ENCODE measurements at places on chromosomes 13 and 19. TPM values are rescaled to one million over a fixed set of nuclear protein-coding genes. Genes with fewer than 3 reads are reported as not detected.

- DNase-seq: peak; percentile 23
Observed at GRCh38 chr13:87080100-87080779, 590.9 kb upstream of the SLITRK5 start.

DNA sequence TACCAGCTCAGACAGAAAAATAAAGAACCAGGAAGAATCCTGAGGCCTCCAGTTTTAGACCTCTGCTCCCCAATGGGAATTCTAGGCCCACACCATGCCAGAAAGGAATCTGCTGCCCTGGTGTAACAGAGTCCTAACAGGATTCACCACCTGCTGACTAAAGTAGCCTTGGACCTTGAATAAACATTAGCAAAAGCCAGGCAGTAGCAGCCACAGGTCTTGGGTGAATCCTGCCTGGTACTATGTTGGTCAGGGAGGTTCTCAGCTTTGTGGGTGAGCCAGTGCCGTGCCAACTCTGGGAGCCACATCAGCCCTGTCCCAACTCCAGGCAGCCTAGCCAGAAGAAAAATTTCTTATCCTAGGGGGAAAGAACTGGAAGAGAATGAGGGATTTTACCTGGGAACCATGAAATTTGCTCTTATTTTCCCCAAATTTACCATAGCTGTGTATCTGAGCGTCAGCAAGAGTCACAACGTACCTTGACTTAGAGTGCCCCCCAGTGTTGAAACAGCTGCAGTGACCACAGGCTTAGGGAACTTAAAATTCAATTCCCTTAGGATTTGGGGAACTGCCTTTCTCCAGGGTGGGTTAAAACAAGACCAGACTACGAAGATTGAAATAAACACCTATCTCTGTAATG lies 1895.6 kb upstream of the PRR20A start:
- DNase-seq: no peak

DNA sequence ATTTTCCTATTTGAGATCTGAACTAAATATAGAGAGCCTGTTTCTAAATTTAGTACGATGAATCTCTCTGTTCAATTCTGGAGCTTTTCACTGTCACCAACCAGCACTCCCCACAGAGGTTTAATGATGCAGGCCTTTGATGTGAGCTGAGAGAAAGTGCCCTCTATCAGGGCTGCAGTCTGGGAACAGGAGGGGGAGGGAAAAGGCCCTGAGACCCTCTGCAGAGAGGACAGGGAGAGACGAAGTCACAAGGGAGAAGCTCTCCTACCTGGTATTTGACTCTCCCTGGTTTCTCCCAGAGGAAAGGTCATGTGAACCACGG lies 206.8 kb upstream of the SOX1 start:
- no peak for DNase-seq

Gene SIGLEC5
- not detected for total RNA-seq

Gene FBXO46
- 14.5 TPM for total RNA-seq

Gene ZNF480
- total RNA-seq: 15.9 TPM

Gene ZNF724
- 1.3 TPM for total RNA-seq
